ENCODE measurements at places on chromosomes 7 and 10.

- peak; percentile 6 for DNase-seq
Observed at GRCh38 chr7:46603780-46604179, 682.7 kb upstream of the IGFBP3 start.

GRCh38 chr7:41742401-41743020 is 39.6 kb upstream of the INHBA start:
- DNase-seq, result no peak

DNA sequence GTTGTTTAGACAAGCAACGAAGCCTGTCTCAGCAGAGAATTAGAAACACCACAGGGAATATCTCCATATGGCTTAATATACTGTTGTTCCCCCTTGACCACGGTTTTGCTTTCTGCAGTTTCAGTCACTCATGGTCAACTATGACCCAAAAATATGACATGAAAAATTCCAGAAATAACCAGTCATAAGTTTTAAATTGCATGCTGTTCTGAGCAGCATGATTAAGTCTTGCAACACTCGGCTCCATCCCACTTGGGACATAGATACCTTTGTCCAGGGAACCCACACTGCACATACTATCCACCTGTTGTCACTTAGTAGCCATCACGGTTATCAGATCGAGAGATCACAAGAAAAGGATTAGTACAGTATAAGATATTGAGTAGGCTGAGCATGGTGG is 60.7 kb upstream of the FOXK1 start:
- no peak for DNase-seq

DNA sequence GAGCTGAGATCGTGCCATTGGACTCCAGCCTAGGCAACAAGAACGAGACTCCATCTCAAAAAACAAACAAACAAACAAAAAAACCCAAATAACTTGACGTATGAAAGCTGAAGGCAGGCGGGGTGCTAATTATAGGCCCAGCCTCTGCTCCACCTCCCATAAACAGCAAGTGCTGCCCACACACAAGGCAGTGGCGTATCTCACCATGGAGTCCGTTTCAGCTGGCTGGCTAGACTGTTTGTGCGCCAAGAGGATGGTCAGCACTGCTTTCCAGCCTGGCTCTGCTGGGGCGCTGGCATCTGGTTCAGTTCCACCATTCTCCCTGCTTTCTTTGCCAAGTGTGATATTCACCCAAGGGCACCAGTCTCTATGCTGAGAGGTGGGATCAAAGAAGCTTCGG is 29.1 kb downstream of the ZC3HC1 start:
- no peak for DNase-seq

Measured in HFFc6 (cell line).